ENCODE measurements at places on chromosomes 16 and 17.

DNA sequence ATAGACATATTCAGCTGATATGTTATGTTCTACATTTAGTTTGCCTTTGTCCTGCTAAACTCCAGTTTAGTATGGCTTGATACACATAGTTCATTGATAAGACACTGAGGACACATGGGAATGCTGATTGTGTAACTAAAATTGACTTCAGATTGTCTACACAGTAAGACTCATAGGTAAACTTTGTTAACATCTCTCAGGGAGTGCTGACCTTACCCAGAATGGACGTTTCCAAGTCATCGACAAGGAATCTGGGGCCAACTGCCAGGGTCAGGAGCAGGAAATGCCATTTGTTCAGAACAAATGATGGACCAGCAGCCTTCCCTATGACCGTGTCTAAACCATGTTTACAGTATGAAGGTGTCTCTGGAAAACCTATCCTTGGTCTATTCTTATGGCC, 58.7 kb downstream of the DYNLRB2 start:
- DNase-seq, result no peak

- no peak for DNase-seq
Measured at GRCh38 chr16:2597560-2597902, 59.7 kb downstream of the PDPK1 start.

DNA sequence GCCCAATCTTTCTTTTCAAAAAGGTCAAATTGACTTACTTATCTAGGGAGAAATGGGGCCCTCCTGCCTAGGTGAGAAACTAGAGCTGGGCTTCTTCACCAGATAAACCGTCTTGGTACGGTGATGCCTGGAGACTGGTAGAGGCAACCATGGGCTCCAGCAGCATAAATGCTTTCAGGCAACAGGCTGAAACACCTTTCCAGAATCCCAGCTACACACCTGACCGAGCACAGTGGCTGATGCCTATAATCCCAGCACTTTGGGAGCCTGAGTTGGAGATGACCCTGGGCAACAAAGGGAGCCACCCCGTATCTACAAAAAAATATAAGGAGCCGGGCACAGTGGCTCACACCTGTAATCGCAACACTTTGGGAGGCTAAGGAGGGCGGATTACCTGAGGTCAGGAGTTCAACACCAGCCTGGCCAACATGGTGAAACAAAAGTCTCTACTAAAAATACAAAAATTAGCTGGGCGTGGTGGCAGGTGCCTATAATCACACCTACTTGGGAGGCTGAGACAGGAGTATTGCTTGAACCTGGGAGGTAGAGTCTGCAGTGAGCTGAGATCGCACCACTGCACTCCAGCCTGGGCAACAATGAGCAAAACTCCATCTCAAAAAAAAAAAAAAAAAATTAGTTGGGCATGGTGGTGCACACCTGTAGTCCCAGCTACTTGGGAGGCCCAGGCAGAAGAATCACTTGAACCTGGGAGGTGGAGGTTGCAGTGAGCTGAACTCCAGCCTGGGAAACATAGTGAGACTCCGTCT, 8.0 kb downstream of the TRAF4 start:
- DNase-seq, result no peak

DNA sequence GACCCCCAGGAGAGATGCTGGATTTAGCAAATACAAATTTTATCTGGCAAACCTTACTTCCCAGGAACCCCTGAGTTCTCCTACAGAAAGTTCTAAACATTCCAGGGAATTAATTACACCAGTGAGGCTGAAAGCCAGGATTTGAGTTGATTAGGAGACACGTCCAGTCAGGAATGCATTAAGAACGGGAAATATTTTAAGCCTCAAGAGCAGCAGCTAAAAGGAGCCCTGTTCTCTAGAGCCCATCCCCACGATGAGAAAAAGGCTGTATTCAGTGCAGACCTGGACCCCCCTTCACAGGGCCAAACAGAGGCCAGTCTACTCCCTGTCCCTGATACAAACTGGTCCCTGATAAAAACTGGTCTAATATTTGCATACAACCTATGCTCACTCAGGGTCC, 55.0 kb downstream of the VAT1L start:
- DNase-seq, result no peak

DNA sequence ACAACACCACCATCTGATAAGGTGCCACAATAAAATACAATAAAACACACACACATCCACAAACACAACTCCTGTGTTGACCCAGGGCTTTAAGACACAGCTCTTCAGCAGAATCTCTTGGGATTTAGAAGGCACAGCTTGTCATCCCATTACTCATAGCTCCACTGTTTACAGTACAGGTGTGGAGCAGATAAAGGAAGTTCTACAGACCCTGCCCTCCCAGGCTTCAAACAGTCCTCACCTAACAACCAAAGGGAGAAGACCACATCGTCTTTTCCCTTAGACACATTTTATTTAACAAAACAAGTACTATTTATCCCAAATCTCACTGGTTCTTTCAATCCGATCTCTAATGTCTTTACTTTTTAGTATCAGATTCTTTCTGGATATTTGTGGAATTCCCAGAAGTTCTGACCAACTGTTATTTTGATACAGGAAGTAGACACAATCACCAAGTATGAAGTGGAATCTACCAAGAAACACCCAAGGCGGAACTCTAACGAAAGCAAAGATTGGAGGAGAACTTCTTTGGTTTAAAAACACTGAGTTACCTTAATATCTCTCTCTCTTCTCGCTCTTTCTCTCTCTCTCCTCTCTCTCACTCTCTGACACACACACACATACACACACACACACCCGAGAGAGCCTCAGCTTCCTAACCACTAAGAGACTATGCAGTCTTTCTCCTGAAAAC, 46.1 kb downstream of the CYTH1 start:
- DNase-seq, result peak; percentile 73

GRCh38 chr16:11170696-11171447, 85.1 kb downstream of the SOCS1 start:
- no peak for DNase-seq

DNA sequence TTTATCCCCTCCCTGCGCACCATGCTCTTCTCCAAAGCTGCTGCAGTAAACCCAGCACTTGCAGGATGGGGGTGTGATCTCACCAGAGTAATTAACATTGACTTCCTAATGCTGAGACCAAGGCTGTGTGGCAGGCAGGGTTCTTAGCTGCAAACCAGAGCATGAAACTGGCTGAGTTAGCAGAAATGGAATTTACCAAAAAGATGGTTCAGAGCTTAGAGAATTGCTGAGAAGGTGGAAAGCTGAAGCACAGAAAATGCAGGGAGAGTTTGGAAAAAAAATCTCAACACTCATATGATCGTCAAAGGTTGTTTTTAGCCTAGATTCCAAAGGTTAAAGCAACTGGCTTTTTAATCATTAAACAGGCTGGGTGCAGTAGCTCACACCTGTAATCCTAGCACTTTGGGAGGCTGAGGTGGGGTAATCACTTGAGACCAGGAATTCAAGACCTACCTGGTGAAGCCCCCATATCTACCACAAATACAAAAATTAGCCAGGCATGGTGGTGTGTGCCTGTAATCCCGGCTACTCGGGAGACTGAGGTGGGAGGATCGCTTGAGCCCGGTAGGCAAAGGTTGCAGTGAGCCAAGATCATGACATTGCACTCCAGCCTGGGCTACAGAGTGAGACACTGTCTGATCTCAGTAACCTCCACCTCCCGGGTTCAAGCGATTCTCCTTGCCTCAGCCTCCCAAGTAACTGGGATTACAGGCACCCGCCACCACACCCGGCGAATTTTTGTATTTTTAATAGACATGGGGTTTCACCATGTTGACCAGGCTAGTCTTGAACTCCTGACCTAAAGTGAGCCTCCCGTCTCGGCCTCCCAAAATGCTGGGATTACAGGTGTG, 6.0 kb upstream of the TXNDC11 start:
- DNase-seq, result no peak

DNA sequence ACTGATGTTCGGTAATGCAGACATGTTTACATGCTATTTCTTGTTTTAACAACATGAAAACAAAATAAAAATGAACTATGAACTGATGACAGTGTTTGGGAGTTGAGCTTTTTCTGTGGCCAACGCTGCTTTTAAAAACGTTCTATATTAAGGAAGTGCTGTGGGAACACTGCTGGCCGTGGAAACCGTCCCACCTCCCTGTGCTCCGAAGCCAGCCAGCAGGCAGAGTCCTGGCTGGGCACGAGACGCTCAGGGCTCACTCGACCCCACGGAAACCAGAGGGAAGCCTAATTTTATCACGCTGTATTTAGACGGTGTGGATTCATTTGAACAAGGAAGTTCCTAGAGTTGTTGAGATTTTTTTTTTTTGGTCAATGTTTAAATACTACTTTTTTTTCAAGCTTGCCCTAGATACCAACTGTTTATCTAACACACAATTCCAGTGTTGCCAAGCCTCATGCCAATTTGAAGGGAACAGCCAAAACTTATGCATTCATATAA, 25.8 kb downstream of the ADCY9 start:
- no peak for DNase-seq

DNA sequence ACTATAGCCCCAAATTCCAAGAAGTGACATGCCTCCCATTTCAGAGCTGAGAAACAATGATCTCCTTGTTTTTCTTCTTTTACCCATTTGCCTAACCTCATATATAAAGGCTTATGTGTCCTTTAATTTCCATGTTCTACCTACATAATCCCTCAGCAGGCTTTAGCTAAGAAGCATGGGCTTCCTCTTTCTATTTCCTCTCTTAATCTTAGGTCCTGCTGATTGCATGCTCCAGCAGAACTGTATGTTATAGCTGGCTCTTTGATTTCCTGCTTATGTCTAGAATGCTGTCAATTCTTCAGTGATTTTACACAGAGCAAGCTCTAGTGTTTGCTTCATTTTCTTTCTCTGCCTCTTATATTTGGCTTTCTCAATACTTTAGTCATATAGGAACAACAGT, 151.7 kb upstream of the COX10 start:
- no peak for DNase-seq

DNA sequence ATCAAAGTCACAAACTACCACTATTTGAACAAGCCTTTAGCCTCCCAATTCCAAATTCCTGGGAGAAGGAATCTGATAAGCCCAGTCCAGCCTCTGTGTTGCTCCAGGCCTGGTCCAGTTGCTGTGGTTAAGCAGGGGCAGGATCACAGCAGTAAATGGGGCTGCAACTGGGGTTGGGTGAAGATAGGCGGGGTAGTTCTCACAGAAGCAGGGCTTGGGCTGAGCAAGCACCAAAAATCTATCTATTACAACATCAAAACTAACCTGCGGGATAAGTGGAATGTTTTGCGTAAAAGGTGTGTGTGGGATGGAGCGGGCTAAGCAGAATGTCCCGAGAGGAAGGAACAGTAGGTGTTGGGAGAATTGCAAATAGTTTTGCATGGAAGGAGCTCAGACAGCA, 23.0 kb upstream of the RNF135 start:
- no peak for DNase-seq

- DNase-seq, result no peak
Measured at GRCh38 chr16:79644971-79645667, 44.6 kb upstream of the MAF start.

DNA sequence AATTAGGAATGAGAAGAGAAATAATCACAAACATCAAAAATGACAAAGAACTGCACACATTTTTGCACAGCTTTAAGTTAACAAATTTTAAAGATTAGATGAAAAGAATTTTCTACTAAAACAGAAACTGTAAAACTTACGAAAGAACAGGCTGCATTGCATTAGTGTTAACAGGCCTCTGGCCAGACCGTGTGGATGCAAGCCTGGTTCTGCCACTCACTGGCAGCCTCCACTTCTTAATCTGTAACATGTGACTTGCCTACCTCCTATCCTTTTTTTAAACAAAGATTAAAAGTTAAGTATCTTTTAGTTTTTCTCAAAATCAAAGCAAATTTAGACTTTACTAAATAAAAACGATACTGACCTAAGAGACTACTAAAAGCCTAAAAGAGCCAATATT, 37.5 kb downstream of the CREBBP start:
- DNase-seq, result no peak

- DNase-seq, result no peak
Measured at GRCh38 chr16:64363039-64363438, 758.8 kb downstream of the CDH11 start.

- DNase-seq, result no peak
Measured at GRCh38 chr17:8859804-8860430, 7.6 kb downstream of the PIK3R6 start.

- no peak for DNase-seq
Measured at GRCh38 chr16:80723091-80723490, 81.3 kb downstream of the CDYL2 start.

GRCh38 chr17:73794336-73794735, 150.1 kb upstream of the SDK2 start:
- no peak for DNase-seq

- DNase-seq, result no peak
Measured at GRCh38 chr17:58005728-58006559, 1.1 kb downstream of the SRSF1 start.

DNA sequence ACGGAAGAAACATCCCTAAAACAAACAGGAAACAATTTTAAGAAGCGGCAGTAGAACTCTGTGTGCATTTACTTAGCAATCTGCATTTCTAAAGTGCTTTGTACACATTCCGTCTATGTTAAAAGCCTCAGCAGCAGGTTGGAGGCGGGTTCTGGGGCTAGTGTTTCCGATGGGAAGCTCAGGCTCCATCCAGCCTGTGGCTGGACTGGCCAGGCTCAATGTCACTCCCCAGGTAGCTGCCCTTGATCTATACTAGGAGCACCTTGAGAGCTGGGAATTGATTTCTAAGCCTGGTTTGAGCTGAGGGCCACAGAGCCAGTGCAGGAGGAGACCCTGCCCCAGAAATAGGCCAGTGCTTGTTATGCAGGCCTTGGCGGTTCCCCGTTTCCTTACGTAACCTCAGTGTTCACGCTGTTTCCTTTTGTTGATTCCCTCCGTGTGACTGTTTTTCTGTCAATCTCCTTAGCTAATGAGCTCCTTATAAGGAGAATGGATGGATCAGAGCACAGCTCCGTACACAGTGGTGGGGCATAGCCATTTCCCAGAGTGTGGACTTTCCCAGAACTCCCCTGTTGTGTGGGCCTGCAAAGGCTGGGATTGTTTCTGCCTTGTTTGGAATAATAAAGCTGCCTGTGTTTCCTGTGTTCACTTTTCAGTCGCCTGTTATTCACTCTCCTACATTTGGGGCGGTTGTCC, 21.4 kb downstream of the ADORA2B start:
- DNase-seq, result no peak

GRCh38 chr16:22194707-22195444, 11.2 kb upstream of the EEF2K start:
- no peak for DNase-seq

- no peak for DNase-seq
Measured at GRCh38 chr17:73286863-73287296, 24.9 kb downstream of the CDC42EP4 start.

Measured in CD4-positive, alpha-beta T cell treated with Interleukin-15 for 4 hours (primary cell).